ENCODE measurements at places on chromosomes 2 and 18.

DNA sequence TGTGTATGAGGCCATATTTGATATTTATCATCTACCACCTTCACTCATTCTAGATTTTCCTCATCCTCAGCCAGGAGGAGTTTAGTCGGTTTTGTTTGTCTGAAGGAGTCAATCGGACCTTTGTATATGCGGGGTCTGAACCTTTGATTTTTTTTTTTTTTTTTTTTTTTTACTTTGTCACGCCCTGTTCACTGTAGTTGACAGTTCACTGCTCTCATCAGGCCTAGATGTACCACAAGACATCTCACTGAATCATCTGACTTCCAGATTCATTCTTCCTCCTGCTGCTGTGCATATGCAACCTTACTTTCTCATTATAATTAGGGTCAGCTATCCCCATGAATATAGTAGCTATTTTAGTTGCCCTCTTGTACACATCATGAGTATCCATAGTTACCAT is 133.2 kb downstream of the ARHGAP15 start:
- DNase-seq: no peak

DNA sequence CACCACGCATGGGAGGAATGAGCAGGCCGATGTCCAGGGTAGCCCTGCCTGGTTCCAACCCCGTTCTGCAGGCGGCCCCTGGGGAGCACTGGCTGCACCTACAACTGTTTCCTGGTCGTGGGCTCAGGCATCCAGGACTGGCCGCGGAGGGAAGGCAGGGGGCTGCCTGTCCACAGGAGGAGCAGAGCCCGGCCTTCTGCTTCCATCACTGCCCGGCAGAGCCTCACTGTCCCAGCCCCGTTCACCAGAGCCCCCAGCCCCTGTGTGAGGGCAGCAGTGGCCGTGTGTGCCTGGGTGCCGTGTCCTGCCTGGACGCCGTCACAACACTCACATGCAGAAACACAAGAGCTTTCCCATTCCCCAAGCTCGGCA is 56.2 kb downstream of the KCNG2 start:
- no peak for DNase-seq

- DNase-seq: no peak
Observed at GRCh38 chr2:46937471-46937901, 21.9 kb upstream of the MCFD2 start.

DNA sequence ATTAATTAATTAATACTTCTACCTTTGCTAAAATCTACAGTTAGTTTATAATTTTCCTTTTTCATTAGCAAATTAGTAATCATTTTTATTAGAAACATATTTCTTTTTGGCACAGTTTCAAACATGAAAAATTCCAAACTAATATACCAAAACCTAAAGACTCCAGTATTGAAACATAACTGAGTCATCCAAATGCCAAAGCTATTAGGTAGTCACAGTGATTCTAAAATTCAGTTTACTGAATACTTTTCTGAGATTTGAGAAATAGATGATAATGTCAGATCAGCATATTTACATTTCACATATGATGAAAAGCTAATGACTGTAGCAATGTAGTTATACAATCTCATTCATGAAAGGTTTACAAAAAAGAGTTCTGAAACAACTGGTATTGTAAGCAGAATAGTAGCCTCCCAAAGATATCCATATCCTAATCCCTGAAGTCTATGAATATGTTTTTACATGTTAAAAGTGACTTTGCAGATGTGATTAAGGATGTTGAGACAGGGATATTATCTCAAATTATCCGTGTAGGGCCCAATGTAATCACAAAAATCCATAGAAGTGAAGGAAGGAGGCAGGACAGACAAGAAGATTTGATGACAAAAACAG is 680.2 kb upstream of the CHAC2 start:
- no peak for DNase-seq

DNA sequence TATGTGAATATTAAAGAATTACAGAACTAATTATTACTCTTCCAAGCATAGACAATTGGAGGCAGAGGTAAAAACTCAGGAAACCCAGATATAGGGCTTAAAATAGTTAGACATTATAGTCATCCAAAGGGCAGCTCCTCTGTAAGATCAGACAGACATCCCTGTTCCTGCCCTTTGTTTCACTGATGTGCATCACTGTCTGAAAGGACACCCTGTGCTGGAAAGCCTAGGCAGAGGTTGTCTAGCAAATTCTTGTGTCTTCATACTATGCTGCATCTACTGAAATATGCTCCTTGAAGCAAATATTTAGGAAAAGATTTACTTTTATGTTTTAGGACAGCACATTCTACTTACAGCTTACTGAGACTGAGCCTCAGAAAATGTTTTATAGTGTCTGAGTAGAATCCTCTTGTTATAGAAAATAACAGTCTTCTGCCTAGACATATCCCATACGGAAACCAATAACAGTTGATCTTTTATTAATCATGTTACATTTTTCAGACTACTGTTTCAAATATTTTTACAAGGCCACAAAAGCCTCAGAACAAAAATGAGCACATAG is 977.3 kb upstream of the CDH2 start:
- no peak for DNase-seq

DNA sequence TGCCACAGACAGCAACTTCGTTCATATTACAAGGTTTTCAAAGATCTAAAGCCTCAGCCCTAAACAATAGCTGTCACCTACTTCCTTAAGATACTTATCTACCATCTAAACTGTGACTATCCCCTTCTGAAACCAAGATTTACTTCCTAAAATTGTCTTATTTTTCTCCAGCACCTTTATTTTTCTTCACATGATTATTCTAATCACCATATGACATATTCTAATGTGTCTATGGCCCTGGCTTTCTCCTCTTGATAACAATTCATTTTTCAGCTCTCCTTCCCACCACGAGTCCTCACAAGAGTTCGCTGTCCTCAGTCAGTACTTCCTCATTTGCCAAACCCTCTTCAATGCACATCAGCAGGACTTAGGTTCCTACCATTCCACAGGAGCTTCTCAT is 53.9 kb downstream of the RTTN start:
- DNase-seq: no peak

DNA sequence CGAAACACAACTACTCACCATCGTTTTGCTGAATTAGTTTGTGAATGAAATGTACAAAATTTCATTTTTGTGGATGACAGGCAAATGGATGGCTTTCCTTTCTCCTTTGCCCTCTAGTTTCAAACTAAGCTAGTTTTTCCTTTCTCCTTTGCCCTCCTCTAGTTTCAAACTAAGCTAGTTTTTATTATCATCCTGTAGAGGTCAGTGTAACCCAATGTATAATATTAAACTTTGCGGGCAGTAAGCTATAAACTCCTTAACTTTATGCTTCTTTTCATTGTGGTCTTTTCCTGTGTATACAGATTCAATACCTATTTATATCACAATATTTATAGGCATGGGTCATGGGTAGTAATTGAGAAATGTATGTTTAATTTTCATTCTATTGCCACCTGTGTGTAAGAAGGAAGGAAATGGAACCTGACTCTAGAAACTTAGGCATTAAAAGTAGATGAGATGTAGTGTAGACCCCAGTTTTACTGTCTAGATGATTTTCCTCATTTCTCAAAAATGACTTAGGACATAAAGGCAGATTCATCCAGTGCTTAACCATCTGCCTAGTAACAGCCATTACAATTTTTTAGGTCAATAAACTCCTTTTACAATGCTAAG is 58.1 kb downstream of the MAP3K19 start:
- peak; percentile 44 for DNase-seq

DNA sequence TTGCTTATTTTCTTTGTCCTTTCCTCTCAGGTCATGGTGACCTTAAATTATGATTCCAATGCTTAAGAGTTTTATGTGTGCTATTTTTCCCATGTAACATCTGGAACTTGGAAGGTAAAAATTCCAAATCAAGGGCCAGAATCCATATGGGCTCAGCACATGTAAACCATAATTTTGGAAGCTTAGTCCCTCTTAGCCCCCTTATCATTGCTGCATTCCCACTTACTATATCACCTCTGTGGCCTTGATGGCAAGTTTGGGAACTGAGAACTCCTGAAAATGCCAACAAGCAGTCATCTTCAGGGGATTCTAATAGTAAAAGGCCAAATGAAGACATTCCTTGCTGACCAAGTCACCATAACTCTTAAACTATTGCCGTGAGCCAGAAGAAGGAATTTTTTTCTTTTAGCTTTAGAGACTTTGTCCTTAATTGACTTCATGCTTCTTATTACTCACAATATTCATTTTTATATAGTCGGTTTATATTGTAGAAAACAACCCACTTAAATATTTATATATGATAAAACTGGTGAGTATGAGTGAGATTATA is 251.4 kb downstream of the SLC8A1 start:
- no peak for DNase-seq

DNA sequence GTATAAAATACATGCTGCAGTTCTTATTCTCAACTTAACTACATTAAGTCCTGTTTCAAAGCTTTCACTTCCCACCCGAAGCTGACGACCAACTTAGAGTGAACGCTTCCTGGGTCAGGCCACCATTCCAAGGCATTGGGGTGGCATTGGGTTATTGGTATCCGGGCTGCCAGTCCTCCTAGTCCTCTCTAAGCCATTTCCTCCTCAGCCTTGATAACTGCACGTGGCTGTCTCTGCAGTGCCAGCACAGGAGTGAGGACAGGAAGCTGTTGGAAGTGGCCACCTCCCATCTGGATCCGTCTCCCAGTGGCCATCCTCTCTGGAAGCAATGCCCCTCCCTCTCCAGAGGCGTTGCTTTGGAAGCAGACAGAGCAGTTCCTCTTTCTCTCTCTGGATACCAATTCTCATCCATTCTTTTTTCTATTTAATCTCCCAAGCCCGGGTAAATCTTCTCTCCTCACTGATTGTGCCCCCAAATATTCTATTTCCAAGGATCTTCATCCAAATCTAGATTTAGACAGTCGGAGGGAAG is 354.7 kb downstream of the EIPR1 start:
- DNase-seq: no peak

DNA sequence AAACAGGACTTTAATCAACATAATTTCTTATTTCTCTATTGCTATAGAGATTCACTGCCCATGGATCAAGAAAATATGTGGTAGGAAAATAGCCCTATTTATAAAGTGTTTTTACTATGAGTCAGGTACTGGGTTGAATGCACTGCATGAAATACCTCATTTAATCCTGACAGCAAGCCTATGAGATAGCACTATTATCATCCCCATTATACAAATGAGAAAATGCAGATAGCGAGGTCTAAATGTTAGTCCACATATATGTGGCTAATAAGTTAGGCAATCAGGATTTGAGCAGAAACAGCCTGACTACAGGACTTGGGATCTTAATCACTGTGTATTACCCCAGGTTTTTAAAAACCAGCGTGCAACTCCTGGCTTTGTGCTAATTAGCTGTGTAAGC is 8.5 kb upstream of the LYPD1 start:
- DNase-seq: no peak

- DNase-seq: peak; percentile 46
Observed at GRCh38 chr2:151410485-151410834, 758 bp downstream of the RIF1 start.

DNA sequence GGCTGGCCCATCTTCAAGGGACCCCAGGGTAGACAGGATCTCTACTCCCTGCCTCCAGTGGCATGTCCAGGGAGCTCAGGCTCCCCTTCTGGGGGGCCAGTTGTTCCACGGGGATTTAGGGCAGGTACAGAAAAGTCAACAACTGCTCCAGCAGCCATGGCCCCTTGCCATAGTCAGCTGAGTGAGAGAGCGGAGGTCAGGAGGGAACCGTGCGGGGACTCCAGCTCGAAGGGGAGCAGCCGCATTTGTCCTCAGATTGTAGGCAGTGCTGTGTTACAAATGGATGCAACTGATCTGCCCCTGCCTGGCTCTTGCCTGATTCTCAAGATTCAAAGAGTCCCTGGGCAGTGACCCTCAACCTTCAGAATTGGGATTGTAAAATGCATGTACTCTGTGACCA is 49.9 kb downstream of the ITGB1BP1 start:
- no peak for DNase-seq
